ENCODE measurements at places on chromosomes 6 and 20.

GRCh38 chr6:133817460-133818047 is 71.4 kb upstream of the TCF21 start:
- DNase-seq = peak; percentile 32

DNA sequence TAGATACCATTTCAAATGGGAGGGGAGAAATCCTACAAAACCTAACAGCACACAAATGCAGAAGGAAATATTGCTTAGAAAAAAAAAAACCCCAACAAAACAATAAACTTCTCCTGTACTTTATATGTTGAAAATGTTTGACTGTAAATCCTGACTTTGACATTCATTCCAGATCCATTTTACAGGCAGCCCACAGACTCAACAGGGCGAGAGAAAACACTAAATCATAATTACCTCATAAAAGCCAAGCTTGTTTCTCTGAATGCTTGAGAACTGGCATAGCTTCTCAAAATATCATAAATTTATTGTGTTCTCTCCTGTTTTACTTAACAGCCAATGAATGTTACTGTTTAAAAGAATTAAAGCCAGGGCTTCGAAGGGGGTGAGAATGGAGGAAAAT is 273.2 kb downstream of the CD83 start:
- no peak for DNase-seq

GRCh38 chr6:130505808-130506598 is 140.2 kb downstream of the TMEM200A start:
- DNase-seq = no peak

GRCh38 chr6:25330796-25331685 is 51.9 kb downstream of the CARMIL1 start:
- no peak for DNase-seq

GRCh38 chr6:97405818-97406409 is 122.9 kb upstream of the MMS22L start:
- no peak for DNase-seq

DNA sequence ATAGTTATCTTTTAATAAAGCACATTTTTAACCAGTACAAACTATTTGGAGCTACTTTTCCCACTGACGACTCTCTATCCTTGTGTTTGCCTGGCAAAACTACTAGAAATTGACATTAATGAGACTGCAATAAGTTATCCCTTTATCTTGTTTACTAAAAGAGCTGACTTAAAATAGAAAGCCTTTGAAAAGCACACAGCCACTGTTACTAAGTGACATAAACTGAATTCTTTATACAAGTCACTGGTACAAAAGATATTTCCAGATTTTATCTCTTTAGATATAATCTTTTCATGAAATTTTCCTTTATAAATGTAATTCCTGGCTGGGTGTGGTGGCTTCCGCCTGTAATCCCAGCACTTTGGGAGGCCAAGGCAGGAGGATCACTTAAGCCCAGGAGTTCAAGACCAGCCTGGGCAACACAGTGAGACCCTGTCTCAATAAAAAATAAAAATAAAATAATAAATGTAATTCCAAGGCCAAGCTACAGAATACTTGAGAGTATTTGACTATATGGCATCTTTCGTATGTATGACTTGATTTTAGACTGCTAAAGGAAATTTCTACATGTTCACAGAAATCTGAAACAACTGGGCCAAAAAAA is 9.5 kb downstream of the MBOAT1 start:
- DNase-seq = peak; percentile 37

DNA sequence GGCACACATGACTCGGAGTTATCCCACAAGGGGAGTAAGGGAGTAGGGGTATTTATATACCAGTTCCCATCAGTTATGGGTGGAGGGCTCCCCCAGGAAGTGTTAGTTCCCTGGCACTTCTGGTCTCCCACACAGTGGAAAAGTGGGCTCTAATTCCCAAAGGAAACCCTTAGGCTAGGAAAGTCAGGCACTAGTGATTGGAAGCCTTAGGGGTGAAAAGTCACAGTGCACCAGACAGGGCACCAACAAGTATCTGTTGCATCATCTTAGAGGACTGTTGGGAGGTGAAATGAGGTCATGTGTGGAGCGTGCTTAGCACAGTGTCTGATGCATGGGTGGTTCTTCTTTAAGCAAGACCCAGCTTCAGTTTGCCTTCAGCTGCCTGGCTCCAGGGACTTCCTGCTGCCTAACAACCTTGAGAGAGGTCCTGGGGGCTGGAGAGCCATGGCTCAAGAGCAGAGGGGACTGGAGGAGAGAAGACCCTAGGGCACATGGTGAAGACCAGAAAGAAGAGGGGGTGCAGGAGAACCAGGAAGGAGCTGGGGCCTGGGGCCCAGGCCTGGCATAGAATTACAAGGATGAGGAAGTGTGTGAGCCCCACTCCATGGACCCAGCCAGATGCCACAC is 7.5 kb upstream of the FOXP4 start:
- peak; percentile 60 for DNase-seq
